Airway epithelial cell (primary cell): ENCODE measurements at places on chromosomes 12 and 14. TPM values are rescaled to one million over a fixed set of nuclear protein-coding genes. Genes with fewer than 3 reads are reported as not detected.

The SLC6A12 gene
- not detected in 2 replicates for total RNA-seq

The VDR gene
- total RNA-seq, result 16.8 and 18.1 TPM in 2 replicates

The RNASE3 gene
- not detected in 2 replicates for total RNA-seq

The MYF6 gene
- total RNA-seq, result not detected in 2 replicates
